ENCODE measurements at places on chromosomes 3 and 15. TPM values are rescaled to one million over a fixed set of nuclear protein-coding genes. Genes with fewer than 3 reads are reported as not detected.

Gene PRRT3
- total RNA-seq = 3.8 TPM

Gene EOMES
- not detected for total RNA-seq

Gene ROPN1
- not detected for total RNA-seq

DNA sequence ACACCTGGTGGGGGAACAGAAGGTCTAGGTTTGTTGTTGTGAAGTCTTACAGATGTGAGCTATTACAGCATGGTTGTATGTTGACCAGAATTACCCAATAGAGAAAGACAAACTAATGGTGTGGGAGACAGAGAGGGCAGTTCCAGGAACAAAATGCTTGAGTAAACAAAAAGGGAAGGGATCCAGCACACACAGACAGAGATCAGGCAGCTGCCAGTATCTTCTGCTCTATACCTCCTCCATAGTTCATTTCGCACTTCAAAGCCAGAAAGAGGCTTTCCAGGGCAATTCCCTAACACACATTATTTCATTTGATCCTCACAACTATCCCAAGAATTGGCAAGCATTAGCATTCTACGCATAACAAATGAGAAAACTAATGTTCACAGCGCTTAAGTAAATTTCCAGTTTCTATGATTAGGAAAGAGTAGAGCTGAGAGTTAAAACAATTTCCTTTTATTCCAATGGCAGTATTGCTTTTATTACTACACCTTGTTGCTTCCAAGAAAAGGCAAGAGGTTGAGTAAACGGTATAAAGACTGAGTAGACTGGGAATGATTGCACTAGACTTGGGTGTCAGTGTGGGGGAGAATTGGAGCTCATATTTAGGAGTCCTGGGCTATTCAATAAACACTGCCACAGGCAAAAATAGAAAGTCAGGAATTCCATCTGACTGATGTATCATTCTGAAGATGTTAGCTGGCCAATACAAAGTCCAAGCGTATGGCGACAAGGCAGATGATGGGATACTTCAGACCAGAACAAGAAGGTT is 39.7 kb upstream of the ZNF280D start:
- DNase-seq = peak; percentile 41

DNA sequence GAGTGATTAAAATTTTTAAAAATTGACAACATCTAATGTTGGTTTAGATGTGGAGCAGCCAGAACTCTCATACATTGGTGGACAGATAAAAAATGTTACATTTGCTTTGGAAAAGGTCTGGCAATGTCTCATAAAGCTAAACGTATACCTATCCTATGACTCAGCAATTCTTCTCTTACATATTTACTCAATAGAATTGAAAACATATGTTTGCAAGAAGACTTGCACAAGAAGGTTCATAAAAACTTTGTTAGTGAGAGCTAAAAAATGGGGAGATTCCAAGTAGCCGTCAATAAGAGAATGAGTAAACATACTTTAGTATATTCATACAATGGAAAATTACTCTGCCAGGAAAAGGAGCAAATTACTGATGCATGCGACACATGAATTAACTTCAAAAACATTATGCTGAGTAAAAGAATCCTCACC is 30.0 kb downstream of the MASP1 start:
- DNase-seq = peak; percentile 28

- peak; percentile 71 for DNase-seq
Observed at GRCh38 chr15:39976291-39977274, 42.7 kb downstream of the EIF2AK4 start.

DNA sequence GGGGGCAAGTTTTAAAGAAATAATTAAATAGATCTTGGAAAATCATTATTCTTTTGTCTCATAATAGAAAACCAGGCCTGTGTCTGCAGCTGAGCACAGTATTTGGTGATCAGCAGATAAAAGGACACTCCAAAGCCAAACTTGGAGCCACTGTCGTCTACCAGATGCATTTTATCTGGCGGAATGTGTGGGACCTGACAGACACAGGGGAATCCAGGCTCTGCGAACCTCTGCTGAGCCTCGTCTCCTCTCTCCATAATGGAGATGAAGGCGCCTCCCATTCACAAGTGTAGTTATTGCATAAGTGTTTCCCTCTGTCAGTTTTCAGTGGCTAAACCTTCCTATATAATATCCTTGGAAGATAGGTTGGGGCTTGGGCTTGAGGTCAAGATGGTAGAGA is 42.1 kb downstream of the EEFSEC start:
- DNase-seq = no peak

DNA sequence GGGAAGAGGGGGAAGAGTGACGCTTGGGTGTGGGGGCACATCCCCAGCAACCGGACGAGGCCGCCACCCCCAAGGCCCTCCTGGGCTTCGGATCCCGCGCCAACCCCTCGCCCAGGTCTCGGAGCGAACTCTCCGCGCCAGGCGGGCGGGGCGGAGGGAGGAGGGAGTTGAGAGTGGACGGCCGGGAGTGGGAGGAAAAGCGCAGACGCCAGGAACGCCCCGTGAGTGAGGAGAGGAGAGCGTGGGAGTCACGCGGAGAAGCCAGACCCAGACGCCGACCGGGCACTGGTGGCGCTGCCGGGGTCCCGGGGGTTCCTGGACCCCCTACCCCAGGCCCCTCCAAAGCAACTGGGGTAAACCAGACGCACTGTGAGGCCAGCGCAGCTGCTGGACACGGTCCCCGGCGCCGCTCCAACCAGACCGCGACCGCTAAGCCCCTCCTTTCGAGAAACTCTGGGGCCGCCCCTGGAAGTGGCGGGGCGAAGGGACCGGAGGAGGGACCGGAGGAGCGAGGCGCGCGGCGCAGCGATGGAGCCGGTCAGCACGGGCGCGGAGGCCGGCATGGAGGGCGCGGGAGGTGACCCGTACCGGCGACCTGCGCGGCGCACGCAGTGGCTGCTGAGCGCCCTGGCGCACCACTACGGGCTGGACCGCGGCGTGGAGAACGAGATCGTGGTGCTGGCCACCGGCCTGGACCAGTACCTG is at the start of gene EFCC1:
TSS of gene EFCC1 (plus strand) at position 204 of the 705 bp plus-strand sequence. CDS start at position 529, 325 bp downstream.
- DNase-seq = peak; percentile 19

GRCh38 chr3:140579260-140579659 is 98.6 kb upstream of the TRIM42 start:
- DNase-seq = no peak

DNA sequence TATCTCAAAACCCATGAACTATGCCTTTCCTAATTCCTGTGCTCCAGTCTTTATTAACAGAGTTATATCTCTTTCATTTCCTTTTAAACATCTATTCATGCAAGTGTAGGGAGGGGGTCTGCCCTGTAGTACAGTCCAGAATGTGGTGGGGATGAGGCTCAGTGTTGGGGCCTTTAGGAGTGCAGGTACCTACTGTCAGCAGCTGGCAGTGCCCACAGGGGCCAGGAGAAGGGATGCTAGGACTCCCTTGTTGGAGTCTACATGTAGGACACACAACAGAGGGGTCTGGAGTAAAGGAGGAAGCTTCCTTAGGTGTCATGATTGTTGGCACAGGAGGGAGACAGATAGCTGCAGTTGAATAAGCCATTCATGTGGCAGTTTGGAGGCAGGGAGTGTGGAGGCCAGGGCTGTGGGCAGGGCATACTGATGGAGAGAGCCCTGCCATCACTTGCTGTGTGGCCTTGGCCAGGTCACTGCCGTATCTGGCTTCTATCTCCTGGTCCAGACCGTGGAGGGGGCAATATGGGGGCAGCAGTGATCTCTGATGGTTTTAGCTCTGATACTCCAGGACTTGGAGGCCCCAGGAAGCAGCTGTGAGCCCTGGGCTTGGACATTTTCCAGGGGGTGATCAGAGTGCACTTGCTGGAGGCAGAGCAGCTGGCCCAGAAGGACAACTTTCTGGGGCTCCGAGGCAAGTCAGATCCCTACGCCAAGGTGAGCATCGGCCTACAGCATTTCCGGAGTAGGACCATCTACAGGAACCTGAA is 29.5 kb downstream of the ESYT3 start:
- DNase-seq = no peak

GRCh38 chr15:90382320-90382719 is 5.7 kb upstream of the IQGAP1 start:
- no peak for DNase-seq
